ENCODE measurements at places on chromosomes 5 and 9.

GRCh38 chr5:74272024-74272775 lies 368.3 kb downstream of the ENC1 start:
- no peak for DNase-seq

GRCh38 chr5:29905626-29906353 lies 1287.7 kb upstream of the CDH6 start:
- DNase-seq = no peak

DNA sequence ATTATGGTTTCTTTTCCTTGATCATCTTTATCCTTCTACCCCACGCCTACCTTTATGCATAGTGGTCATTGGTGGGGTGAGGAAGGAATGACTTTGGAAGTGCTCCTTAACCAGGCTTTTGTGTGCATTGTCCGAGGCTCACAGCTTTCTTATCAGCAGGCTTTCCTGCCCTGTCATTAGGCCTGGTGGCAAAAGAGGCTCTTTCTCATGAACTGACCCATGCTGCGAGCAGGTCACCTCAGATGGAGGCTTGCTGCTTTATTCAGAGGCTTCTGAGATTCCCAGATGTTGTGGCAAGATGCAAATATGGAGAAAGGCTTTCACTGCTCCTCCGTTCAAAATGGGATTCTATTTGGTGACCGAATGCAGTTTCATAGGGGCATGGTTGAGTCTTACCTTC lies 57.4 kb upstream of the DMRTA1 start:
- no peak for DNase-seq

GRCh38 chr5:174348311-174348981 lies 302.9 kb downstream of the NSG2 start:
- DNase-seq = no peak

GRCh38 chr5:172444626-172445365 lies 9.5 kb downstream of the SH3PXD2B start:
- DNase-seq = no peak

GRCh38 chr5:38612851-38613250 lies 56.4 kb upstream of the LIFR start:
- DNase-seq = no peak

DNA sequence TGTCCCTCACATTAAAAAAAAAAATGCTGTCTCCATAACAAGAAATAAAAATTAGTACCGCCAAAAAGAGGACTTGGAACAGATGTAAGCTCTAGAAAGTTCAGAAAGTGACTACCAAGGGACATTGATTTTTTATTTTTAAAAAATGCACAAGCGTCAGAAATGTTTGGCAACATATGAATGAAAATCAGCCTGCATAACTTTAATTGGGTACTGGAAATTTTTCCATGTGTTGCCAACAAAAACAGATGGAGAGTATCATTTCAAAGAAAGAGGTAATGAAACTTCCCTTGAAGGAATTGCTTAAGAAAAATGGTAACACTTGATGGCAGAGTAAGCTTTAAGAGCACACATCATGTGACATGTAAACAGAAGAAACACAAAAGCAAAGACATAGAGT lies 47.2 kb downstream of the OR2K2 start:
- DNase-seq = no peak

DNA sequence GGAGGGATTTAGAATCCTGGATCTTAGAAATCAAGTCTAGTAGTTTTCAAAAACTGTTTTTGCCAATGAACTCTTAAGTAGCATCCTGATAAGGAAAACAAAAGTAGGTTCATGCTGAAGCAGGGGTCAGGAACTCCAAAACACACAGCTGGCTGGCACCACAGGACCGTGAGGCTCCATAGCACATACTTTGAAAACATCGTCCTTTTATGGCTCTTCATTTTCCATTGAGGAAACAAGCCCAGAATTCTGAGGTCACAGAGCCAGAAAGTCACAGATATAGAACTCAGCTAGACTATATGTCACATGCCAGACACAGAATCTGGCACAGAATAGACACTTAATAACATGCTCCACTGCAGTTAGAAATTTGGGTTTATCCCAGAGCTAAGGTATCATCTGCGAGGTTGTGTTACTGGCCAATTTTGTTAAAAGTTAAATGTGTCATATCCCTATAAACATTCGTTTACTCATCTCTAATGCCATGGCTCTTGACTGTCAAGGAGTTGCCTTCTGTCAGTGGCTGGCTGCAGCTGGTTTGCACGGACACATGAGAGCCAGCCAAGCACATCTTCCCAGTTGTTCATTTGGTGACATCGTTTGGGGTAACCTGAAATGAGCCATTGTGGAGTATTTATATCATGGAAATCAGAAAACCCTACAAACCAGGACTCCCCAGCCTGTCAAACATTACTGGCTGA lies 58.8 kb downstream of the FAM78A start:
- DNase-seq = no peak

DNA sequence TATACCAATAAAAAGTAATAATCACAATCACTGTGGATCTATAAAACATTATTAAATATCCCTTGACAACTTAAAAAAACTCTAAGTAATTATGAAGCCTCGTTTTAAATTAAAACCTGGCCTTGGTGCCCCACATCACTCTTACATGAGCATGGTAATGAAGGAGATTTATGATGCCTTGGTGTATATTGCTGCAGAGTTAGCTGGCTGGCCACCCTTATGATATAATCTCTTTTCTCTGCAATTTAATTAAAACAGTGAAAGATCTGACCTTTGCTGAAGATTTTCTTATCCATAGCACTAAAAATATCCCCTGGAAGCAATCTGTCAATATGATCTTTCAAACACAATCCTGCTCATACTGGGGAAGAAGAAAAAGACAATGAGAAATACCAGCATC lies 48.8 kb upstream of the PCSK1 start:
- DNase-seq = no peak

DNA sequence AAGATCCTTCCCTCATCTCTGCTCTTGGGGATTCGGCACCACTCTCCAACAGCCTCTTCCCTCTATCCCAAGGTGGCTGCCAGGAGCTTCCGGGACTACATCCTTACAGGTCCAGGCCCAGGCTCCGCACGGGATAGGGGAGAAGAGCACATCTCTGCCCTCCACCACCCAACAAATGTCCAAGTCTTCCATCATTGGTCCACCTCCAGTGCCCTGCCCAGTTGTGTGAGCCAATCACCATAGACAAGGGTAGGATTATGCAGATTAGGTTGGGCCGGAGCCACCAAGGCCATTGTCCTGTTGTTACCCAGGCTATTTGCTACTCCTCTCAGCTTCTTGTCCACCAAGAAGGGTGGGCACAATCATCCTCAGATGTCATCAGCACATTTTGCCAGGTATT lies 9.1 kb downstream of the UNC5A start:
- DNase-seq = no peak

DNA sequence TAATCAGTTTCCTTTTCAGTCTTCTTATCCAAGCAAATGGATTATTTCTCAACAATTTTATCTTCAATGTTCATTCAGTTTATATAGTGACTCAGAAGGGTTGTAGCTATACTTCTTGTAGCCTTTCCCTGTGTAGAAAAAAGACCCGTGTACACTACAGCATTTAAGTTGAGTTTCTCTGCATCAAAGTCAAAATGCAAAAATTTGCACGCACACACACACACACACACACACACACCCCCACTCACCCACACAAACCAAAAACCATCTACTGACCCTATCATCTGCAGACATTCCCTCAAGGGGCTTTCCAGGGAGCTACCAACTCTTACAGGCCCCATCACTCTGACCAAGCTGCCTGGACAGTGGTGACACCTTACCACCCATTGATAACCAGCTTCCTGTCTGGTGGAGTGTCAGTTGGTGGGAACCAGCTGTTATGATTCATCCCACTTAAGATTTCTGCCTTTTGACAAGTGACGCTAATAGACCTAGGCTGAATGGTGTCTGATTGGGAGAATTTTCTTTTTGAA lies 12.2 kb upstream of the ELL2 start:
- peak; percentile 52 for DNase-seq

DNA sequence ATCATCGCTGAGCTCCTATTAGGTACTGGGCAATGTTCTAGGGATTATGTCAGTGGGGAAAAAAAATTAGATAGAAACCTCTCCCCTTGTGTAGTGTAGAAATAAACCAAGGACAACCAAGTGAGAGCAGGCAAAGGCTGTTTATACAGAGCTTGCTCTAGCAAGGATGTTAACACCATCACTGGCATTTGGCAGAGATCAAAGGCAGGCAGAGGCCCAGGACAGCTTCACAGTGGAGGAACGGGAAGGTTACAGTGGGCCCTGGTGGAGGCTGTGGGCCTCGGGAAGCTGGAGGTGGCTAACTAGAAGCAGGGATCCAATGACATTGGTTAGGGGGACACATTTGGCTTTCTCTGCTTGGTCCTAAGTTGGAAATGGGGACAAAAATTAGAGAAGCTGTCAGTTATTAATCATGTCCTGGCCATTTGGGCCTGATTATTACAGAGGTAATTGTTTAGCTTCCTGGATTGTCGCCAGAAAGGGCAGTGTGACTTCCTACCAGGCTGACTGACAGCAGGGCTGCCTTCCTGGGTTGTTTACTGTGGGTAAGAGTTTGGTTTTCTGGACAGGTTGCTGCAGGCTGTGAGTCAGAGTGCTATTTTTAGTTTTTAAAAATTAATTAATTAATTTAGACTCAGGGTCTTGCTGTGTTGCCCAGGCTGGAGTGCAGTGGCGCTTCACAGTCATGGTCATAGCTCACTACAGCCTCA lies 259.3 kb downstream of the ROR2 start:
- DNase-seq = no peak
